ENCODE measurements at places on chromosomes 2 and 18. TPM values are rescaled to one million over a fixed set of nuclear protein-coding genes. Genes with fewer than 3 reads are reported as not detected.
A peak's percentile ranks its signal among the peaks of the same experiment; 100 is the strongest.

- peak; percentile 85 for DNase-seq
These were observed at the start of gene PMAIP1 for GRCh38 chr18:59899298-59900221. PMAIP1 (plus strand) TSS chr18:59899996; CDS start chr18:59900178, 182 bp downstream.

DNA sequence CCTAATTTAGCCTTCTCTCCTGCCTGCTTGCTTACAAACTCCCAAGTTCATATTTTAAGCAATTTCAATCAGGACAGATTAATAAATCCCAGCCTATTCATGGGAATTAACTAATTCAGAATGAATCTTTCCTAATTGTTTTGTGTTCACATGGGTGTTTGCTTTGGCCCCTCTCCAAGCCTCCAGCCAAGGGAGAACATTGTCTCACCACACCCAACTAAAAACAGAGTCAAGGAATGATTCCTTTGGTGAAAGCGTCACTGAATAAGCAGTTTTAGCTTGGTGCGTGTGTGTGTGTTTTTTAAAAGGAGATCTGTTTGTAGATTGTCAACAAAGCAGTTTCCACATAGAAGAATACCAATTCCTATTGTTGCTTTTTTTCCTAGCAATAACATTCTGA is 43.0 kb upstream of the DSG1 start:
- DNase-seq, result peak; percentile 97

- DNase-seq, result no peak
These were observed 262.9 kb upstream of the GULP1 start for GRCh38 chr2:188028739-188029138.

DNA sequence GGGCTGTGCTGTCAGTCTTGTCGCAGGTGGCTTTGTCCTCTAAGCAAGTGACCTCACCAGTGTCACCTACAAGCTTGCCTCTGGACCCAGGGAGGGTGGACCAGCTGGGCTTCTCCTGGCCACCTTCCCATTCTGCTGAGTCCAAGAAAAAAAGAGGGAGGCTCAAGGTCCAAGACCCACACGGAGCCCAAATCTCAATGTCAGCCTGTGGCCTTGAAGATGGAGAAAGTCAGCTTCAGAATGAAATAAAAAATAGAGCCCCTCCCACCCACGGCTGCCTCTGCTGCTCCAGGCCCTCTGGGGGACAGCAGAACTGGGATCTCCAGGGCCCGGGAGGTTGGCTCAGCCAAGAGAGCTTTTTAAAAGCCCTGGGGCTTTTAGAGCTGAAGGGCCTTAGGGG is 145.9 kb downstream of the TNS1 start:
- no peak for DNase-seq

- DNase-seq, result no peak
These were observed 416.6 kb upstream of the TNP1 start for GRCh38 chr2:217276433-217276832.

DNA sequence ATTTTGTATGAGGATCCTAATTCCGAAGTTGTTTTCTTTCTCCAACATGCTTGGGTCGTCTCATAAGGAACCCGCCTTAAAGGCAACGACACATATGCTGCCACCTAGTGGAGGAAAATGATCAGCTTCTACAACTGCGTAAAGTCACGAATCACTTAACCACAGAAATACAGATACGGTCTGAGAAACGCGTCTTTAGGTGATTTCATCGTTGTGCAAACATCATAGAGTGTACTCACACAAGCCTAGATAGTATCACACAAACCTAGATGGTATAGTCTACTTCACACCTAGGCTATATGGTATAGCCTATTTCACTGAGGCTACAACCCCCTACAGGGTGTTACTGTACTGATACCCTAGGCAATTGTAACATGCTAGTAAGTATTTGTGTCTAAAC is 13.1 kb downstream of the GNLY start:
- peak; percentile 98 for DNase-seq

GRCh38 chr2:50077190-50077737 is 922.9 kb upstream of the FSHR start:
- DNase-seq, result no peak

GRCh38 chr18:11149441-11150270 is at the start of gene PIEZO2:
PIEZO2 (minus strand) TSS chr18:11149569; CDS start chr18:11148588, 981 bp downstream.
- no peak for DNase-seq

GRCh38 chr2:206173147-206173546 is 13.5 kb downstream of the EEF1B2 start:
- DNase-seq, result no peak

- no peak for DNase-seq
These were observed 25.7 kb downstream of the HJURP start for GRCh38 chr2:233828546-233829192.

DNA sequence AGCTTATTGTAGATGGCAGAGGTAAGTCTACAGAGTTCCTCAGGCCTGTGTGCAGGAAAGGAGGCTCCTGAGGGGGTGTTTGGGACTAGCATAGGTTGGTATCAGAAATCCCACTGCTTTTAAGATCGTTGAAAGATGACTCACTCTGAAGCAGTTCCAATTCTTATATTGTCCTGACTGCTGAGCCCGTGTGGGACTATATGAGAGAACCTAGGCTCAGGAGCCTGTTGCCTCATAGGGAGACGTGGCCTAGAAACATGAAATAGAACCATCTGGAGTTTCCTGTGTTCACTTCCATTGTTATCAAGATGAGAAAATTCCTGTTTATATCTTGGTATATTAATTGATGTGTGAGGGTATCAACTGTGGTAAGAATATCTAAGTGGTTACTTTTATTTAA is 5.7 kb downstream of the CCT7 start:
- peak; percentile 25 for DNase-seq

- DNase-seq, result no peak
These were observed 17.5 kb upstream of the DOK6 start for GRCh38 chr18:69383186-69383585.

DNA sequence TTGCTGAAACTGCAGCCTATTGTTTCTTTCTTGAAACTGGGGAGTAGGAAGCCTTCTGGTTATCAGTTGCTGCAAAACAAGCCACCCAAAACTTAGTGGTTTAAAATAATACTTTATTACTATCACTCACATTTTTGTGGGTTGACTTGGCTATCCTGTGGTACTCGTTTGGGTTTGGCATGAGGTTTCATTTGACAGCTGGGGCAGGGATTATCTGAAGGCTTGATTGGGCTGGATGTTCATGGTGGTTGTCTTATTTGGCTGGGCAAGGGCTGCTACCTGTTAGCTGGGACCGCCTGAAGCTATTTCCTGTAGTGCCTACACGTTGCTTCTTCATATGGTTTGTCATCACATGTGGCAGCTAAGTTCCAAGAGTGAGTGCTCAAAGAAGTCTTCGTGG is 122.3 kb downstream of the PLCL1 start:
- DNase-seq, result no peak

DNA sequence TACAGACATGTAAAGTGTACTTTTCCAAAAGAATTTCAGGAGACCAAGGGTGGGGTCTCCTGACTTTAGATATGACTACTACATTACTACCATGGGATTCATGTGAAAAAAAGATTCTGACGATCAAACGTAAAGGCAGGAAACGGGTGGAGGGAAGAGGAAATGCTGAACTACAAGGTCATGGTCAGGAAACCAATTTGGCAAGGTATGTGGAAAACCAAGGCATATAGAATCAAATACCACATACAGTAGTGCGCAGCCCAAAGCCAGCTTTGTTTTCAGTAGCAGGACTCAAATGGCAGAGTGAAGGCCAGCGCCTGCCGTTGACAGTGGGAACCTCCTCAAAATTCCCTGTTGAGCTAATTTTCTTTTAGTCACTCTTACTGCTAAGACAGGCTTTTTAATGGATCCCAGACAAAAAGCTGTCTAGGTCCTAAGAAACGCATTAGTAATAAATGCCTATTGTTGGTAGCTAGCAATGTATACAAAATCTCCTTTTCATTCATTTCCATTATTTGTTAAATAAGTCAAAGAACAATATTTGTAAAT is 57.6 kb upstream of the SERTAD2 start:
- no peak for DNase-seq

- peak; percentile 4 for DNase-seq
These were observed 15.5 kb downstream of the REG3G start for GRCh38 chr2:79041032-79041448.

DNA sequence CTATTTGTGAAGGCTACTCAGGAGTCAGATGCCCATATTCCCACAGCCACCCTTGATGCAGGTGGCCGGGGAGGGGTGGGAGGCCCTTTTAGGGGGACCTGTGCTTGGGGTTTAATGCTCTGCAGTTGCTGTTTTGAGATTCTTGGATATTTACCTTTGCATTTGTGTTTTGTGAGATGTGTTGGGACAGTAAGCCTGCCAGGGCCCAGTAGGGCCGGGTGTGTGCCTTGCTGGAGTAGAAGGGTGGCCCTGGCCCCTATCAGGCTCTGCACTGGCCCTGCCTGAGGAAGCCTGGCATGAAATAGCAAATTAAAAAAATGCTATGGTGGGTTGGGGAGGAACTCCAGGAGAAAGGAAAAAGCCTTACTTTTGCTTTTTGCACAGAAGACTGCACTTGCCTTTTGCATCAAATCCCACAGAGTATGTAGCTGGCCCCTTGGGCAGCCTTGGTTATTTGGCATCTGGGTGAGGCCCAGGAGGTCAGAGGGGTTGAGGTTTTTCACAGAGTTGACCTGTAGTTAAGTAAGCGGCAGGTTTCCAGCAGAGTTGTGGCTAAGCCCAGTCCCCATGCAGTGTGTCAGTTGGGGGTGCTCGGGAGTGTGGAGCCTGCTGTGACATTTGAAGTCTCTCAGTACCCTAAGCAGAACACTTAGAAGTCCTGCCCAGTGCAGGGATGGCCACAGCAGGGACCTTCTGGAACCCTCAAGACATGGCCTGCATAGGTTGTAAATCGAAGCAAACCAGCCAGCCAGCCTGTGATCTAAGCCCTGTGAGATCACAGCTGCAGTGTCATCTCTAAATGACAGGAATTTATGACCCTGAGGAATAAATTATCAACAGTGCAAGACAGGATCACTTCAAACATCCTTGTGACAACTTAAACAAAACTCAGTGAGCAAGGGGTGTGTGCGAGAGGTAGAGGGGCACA is 68.8 kb downstream of the SH3RF3 start:
- DNase-seq, result no peak

- no peak for DNase-seq
These were observed 612.7 kb upstream of the GCFC2 start for GRCh38 chr2:76323381-76323780.

DNA sequence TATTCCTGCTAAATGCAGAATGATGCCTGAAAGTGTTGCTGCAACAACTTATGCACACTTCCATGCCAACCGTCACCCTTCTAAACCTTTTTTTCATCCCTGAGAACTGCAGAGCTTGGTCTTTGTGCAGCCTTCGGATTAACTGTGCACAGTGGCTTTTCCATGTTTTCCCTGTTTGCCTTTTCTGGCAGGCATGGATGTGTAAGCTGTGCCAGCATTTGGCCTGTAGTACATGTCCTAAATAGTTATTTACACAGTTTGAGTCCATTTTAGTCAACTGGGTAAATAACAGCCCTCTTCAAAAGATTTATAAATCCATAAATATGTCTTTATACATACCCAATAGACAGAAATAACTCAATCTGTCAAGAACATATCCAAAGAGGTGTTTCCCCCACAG is 31.5 kb downstream of the MEIS1 start:
- no peak for DNase-seq

DNA sequence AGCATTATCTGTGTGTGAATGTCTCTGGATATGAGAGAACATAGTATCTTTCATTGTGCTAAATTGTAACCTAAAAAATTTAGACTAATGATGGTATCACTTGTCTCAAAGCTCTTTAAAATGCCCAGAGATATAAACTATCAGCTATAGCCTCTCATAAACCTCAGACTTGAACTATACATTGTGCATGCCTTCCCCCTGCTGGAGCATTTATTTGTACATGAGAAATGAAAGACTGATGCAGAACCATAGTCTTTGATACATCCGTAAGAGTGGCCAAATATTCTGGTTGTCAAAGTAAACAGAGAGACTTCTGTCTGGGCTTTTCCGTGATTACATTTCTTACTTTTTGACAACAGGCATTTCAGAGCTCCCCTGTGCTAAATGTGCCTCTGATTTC is 71.9 kb upstream of the CCDC68 start:
- peak; percentile 26 for DNase-seq

- DNase-seq, result no peak
These were observed 1.6 kb downstream of the GPR17 start for GRCh38 chr2:127647242-127648190.

- DNase-seq, result no peak
These were observed 250.1 kb downstream of the PRKCE start for GRCh38 chr2:45901468-45902032.

- no peak for DNase-seq
These were observed 13.4 kb upstream of the DLX2 start for GRCh38 chr2:172116107-172116506.

DNA sequence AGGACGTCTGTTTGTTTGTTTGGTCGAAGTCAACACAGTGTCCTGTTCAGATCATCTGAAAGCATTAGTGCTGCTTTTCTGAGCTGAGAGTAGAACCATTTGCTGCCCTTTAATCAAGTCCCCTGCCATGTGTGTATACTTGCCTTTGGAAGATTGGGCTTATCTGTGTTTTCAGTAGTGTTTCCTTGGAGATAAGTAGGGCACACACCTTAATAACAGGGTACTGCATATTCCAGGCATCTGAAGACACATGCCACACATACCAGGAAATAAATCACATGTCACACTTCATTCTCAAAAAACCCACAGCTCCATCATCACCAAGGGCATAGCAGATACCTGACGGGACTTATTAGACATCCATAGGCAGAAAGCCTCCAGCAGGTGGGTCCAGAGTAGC is 157.4 kb downstream of the SOX11 start:
- DNase-seq, result no peak

- no peak for DNase-seq
These were observed 117.6 kb downstream of the MCFD2 start for GRCh38 chr2:46798041-46798440.

- no peak for DNase-seq
These were observed 110.1 kb downstream of the MAIP1 start for GRCh38 chr2:200065477-200065876.

DNA sequence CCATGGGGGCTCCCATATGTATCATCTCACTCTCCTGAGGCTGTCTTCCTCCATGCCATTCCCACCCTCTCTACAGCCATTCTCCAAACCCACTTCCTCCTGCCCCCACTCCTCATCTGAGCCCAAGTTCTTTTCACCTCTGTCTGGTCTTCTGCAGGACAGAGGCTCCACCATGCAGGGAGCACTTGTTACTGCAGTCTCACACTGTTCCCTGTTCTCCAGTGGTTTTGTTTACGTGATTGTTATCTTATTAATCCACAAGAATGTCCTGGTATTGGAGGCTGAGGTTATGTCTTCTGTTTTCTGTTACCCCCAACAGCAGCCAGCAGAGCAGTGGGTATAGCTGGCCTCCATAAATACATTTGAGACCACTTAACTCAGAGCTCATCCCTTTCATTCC is 51.4 kb downstream of the PAX8 start:
- no peak for DNase-seq

RTKN gene
- 22.1 TPM for total RNA-seq

LIPG gene
- 9.5 TPM for total RNA-seq

CCDC148 gene
- 0.26 TPM for total RNA-seq

MYL1 gene
- total RNA-seq, result not detected

ANKRD62 gene
- 0.13 TPM for total RNA-seq

FBXO15 gene
- 0.13 TPM for total RNA-seq

NTSR2 gene
- total RNA-seq, result not detected

UGT1A9 gene
- not detected for total RNA-seq

CCDC178 gene
- total RNA-seq, result 0.90 TPM

ABCG8 gene
- under 0.01 TPM for total RNA-seq

SPRED2 gene
- total RNA-seq, result 3.4 TPM

UXS1 gene
- 41.6 TPM for total RNA-seq

SKA1 gene
- 0.26 TPM for total RNA-seq

STON1 gene
- 0.79 TPM for total RNA-seq

TWIST2 gene
- total RNA-seq, result 4.6 TPM

SKOR2 gene
- not detected for total RNA-seq

LAMA1 gene
- 1.8 TPM for total RNA-seq

NMS gene
- not detected for total RNA-seq

DUSP2 gene
- total RNA-seq, result 5.3 TPM

GCG gene
- total RNA-seq, result not detected
